ENCODE measurements at places on chromosomes 2 and 18. TPM values are rescaled to one million over a fixed set of nuclear protein-coding genes. Genes with fewer than 3 reads are reported as not detected.

DNA sequence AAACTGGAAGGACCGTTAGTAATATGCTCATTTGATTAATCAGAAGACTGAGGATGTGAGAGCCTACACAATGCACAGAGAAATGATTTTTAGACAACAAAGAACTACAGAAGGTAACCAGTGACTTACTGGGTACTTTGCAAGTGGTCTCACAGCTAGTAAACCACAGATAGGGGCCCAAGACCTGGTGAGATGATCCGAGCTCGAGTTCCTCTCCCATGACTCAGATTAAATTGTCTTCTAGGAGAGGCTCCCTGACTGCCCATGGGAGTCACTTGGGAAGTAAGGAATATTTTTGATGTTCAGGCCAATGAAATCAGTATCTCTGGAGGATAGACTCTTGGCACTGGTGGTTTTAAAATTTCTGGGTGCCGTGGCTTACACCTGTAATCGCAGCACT, 220.2 kb downstream of the CLIP4 start:
- no peak for DNase-seq

GRCh38 chr18:41744421-41745030, 210.5 kb upstream of the PIK3C3 start:
- no peak for DNase-seq

DNA sequence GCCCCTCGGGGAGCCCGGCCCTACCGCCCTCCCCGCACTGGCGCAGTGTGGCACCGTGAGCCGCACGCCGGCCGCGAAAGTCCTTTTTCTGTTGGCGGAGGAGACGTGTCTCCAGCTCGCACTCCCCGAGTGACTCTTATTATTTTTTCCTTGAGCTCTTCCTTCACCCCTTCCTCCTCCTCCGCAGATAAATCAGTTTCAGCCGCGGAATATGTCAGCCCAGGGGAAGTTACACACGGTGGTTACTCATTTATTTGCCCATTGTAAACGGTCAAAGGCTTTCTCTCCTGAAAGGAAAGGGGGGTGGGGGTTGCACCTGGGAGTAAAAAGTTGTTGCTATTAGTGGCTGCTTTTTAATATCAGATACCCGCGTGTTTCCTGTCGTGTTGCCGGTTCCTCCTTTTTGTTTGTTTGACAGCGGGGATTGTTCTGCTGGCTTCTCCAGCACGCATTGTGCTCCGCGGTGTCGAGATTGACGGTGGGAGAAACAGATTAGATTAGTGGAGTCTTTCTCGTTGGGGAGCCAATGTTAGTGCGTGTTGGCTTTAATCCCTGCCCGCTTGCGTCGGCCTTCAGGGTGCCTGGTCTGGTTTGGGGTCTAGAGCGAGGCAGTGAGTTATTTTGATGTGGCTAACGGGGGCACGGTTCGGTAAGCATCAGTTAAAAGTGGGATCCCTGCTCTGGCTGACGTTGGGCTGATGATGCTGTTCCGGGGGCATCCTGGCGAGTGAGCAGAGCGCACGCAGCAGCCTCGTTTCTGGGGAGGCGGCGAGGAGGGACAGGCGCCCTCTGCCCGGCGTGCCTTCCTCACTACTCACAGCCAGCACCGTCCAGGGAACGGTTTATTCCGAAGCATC, 1.6 kb downstream of the CRIM1 start:
- peak; percentile 25 for DNase-seq

DNA sequence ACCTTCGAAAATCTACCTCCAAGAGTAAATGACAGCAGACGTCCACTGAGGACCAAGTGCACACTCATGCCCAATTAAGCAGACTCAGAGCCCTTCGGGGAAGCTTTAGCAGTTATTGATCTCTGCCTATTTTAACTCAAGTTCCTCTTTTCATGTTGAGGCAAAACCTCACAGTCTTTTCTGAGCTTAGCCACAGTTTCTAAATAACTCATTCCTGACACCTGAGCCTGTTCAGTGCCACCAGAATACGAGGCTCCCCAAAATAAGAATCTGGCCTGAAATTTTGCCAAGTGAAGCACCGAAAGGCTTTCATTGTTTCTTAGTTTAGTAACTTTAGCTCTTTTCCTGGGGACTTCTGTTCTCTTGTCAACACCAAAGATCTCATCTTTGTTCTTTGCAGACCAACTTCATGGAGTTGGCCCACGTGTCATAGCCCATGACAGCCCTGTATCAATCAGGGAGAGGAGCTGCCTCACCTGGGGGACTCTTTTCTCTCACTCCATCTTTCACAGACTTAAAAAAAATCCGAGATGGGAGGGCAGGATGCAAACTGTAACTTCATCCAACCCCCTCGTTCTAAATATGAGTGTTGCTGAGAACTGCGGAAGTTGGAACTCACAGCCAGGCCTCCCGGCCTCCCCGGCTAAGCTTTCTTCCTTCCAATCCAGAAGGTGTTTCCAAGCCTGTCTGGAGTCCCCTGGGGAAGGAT, 22.2 kb downstream of the INPP5D start:
- no peak for DNase-seq

- no peak for DNase-seq
These were observed 630.5 kb downstream of the TDRD15 start for GRCh38 chr2:21754164-21754788.

The DSC3 gene
- not detected for total RNA-seq

Data from right lobe of liver (tissue), 6 donors.